ENCODE measurements at places on chromosomes 13 and 19.

GRCh38 chr13:51849145-51850101 lies 4.4 kb upstream of the TMEM272 start:
- DNase-seq: no peak

GRCh38 chr13:27971236-27971645 lies 2.1 kb upstream of the CDX2 start:
- DNase-seq: no peak

DNA sequence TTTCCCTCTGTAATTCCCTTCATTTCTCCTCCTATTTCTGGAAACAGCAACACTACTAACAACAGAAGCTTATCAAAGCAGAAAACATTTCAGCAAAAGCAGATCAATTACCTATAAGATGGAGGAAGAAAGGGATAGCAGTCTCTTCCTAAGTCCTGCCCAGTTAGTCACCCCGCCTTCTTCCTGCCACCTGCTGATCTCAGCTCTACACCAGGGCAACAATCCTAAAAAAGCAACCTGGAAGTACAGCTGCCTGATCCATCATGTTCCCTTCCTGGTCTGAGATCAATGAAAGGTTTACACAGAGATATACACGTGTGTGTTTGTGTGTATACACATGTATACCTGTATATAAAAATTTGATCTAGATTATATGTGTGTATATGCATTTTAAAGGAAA lies 59.4 kb downstream of the TSC22D1 start:
- DNase-seq: no peak

DNA sequence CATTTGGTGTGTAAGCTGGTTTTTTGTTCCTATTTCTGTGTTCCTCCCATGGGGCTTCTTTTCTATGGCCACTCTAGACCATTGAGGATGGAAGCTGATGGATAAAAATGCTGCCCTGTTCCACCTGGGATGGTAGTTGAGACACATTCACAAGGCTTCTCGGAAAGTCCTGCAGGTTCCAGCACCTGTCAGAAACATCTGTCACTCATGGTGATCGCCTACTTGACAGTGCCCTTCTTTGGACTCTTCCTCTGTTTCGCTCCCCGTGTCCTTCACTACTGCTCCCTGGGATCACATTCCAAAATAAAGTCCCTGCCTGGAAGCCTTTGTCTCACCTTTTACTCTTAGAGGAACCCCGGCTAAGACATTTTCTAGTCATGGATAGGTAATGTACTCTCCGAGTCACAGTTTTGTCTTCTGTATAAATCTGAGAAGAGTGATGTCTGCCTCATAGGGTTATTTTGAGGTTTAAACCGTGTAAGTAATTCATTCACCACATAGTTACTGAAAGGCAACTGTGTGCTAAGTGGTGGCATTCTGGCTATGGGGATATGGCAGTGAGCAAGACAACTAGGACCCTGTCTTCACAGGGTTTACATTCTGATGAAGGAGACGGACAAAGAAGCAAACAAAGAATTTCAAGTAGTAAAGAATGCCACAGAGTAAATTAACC lies 21.0 kb downstream of the UBAC2 start:
- DNase-seq: no peak

GRCh38 chr13:94620286-94620896 lies 18.7 kb downstream of the GPR180 start:
- no peak for DNase-seq

GRCh38 chr19:20250121-20250520 lies 83.1 kb downstream of the ZNF486 start:
- no peak for DNase-seq

DNA sequence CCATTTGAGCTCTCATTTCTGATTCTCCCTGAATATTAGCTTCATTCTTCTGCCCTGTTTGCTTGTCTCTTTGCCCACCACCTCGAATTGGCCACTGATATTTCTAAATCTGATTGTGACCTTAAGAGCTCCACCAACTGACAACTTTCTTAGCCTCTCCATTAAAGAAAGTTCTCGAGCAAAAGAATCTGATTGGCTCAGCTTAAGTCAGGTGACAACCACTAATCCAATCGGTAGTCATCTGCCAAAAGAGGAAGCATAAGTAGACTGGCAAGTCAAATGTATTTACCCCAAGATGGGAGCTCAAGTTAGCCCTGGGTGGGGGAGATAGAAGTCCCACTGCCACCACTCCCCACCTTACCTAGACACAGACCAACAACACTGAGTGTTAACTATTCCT lies 41.5 kb downstream of the NOTCH3 start:
- DNase-seq: no peak

- no peak for DNase-seq
These were observed 15.0 kb downstream of the BICRA start for GRCh38 chr19:47623921-47624391.

DNA sequence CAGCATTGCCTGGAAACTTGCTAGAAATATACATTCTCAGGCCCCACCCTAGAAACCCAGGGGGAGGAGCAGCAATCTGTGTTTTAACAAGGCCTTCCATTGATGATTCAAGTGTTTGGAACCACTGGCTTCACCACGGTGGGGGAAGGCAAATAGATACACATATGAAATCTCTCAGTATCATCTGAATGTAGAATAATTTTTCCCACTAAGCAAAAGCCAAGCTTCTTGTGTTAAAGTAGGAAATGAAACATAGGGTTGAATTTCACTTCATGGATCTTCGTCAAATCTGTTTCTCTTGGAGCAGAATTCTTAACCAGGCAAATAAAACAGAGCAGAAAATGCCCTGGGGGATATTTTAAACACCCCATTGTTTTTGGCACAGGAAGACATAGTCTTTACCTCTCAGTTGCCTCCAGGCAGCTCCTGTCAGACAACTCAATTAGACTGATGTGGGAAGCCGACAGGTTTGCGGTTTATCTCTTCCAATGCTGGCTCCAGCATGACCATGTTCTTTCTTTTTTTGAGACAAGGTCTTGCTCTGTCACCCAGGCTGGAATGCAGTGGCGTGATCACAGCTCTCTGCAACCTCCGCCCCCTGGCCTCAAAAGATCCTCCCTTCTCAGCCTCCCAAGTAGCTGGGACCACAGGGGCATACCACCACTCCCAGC lies 213.0 kb downstream of the FOXO1 start:
- DNase-seq: no peak

DNA sequence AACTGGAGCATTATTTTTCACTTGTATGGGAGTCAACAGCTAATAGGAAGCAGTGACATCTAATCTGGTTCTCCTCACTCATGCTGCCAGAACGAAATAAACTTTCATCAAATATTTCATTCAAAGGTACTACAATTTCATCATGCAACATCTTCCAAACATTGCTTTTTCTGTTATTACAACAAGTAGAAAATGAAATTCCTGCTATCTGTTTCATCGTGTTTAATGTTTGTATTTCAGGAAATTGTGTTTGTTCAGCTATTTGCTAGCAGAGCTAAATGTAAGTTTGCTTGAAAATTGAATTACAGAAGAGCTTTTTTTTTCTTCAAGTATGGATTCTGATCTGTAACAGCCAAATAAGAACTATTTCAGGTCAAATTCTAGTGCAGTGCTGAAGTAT lies 90.1 kb downstream of the SLITRK6 start:
- no peak for DNase-seq

- no peak for DNase-seq
These were observed 367.4 kb downstream of the SPRY2 start for GRCh38 chr13:79973533-79973963.

GRCh38 chr19:44900328-44901244 lies 5.0 kb upstream of the APOE start:
- no peak for DNase-seq

GRCh38 chr13:28318496-28318895 lies 176.4 kb downstream of the FLT1 start:
- DNase-seq: no peak

- DNase-seq: no peak
These were observed 378.0 kb downstream of the TBC1D4 start for GRCh38 chr13:75103976-75104375.

GRCh38 chr13:56789527-56789926 lies 351.2 kb upstream of the PRR20A start:
- no peak for DNase-seq

DNA sequence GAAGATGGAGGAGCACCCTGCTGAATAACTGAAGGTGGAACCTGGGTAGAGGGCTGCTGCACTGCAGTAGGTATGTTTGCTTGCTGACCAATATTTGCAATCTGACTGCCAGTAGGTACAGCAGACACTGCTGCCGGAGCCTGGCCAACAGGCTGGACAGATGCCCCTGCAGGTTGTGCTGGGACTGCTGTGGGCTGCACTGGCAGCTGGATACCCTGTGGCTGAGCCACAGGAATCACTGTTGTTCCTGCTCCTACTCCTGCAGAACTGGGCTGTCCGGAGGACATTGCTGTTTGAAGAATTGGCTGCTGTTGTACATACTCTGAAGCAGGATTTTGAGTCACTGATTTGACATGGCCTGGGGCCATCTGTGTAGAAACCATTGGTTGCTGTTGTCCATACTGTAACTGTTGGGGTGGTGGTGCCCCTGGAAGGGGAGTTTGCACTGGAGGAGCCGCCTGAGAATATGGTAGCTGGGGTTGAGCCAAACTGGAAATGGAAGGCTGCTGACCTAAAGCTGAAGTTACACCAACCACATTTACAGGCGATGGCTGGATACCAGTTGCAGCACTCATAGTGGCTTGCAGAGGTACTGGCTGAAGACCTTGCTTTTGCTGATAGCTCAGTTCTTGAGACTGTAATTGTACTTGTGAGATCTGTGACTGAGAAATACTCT lies 2.2 kb downstream of the TSC22D1 start:
- no peak for DNase-seq

GRCh38 chr13:47216176-47216822 lies 319.4 kb upstream of the HTR2A start:
- DNase-seq: no peak

- no peak for DNase-seq
These were observed 87.3 kb upstream of the ABCC4 start for GRCh38 chr13:95388420-95389079.

GRCh38 chr13:113425941-113426590 lies 27.2 kb downstream of the ADPRHL1 start:
- DNase-seq: no peak

GRCh38 chr19:3320354-3320670 lies 46.1 kb upstream of the NFIC start:
- DNase-seq: no peak

- DNase-seq: no peak
These were observed 289.5 kb downstream of the SHISA2 start for GRCh38 chr13:25762281-25762680.

GRCh38 chr13:114053026-114053425 lies 79.2 kb upstream of the C13orf46 start:
- DNase-seq: no peak

DNA sequence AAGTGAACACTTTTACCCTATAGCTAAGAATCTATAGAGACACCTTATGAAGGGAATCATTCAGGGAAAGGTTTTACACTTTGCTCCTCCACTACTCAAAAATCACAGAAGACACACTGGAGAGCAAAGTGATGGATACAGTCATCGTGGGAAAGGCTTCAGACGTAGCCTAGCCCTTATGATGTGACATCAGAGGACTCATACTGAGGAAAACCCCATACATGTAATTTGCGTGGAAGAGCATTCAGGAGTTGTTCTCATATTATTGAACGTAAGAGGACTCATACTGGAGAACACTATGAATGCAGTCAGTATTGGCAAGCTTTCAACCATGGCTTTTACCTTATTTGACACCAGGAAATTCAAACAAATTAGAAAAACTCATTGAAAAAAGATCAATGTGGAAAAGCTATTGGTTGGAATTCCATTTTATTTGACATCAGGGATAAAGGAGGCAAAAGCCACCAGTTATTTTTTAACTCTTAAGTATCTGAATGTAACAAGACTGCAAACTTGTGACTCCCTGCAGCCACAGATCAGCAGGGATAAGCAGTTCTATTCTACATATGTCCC lies 16.1 kb upstream of the ZNF274 start:
- no peak for DNase-seq

- DNase-seq: no peak
These were observed 5.9 kb downstream of the MTMR6 start for GRCh38 chr13:25281193-25281934.

- DNase-seq: no peak
These were observed 19.6 kb upstream of the B3GNT3 start for GRCh38 chr19:17775245-17775927.

DNA sequence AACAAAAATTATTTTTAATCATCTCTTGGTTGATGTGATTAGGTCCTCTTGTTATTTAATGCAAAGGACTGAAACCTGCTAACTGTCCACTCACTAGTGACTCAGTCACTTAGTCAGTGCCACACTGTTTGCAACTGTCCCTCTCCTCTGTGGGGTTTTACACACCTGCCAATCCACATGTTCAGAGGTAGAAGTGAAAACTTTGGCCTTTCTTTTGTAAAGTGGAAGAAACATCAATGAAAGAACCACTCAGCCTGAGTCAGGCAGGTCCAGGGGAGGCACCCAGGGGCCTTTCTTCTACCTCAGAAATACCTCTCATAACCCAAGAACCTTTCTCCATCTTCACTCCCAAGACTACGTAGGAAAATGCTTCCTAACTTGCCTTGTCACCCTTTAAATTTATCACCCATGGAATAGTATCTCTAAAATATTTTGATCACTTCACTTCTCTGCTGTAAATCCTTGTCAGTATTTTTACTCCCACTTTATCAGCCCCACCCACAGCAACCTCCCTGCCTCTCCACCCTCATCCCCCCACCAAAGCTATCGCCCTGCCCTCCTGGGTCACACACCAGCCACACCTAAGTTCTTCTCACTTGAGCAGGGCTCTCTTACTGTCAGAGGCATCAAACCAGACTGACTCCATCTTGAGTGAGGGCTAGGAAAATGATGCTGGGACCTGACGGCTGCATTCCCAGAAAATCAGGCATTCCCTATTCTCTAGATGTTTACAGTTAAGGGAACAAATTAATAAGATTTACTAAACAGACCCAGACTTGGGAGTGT lies 29.6 kb upstream of the EEF1AKMT1 start:
- DNase-seq: no peak

GRCh38 chr19:57010541-57010940 lies 109.2 kb upstream of the USP29 start:
- DNase-seq: no peak

DNA sequence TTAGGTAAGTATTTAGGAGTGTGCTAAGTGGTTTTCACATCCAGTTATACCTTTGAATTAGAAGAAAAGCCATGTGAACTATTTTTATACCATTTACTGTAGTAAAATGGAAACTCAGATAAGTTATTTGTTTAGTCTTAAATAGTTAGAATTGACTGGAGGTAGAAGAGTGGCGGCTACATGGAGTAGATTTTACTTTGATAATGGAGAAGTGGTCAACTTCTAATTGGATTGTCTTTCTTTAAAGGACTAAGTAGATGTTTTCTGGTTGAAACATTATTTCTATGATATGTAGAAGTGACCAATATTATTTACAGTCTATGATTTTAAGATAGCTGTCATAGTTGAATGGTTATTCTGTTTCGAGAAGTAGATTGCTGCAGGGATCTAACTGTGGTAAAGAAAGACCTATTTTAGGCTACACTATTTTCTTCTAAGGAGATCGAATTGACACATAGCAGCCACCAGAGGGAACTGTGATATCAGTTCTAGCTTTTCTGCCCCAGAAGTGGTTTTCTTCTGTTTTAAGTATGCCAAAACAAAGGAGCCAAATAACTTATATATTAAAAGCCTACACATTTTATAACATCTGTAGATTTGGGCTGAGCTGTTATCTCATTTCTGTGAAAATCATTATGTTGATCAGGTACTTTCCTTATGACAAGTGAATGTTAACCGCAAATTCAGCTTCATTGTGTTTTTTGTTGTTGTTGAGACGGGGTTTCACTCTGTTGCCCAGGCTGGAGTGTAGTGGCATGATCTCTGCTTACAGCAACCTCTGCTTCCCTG lies 26.1 kb downstream of the ZMYM2 start:
- DNase-seq: no peak

GRCh38 chr19:18058208-18059009 lies 28.3 kb downstream of the IL12RB1 start:
- DNase-seq: peak; percentile 92

- no peak for DNase-seq
These were observed 2.3 kb upstream of the ASF1B start for GRCh38 chr19:14138576-14139265.
